ENCODE measurements at places on chromosomes 7 and 10. TPM values are rescaled to one million over a fixed set of nuclear protein-coding genes. Genes with fewer than 3 reads are reported as not detected.

DNA sequence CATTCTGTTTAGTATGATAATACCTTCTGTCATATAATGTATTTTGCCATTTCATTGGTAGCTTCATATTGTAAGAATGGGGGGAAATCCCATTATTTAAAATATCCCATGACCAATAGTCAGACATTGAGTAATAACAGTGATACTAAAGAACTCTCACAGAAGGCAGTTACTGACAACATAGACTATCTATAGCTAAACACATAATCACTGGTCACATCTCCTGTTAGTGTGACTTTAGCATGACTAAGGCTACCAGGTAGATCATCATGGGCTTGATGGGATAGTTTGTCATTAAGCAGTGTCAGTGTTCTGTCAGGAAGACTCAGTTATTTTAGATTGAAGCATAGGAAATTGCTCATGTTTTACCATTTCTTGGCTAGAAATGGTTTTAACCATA is 16.4 kb downstream of the OPN1SW start:
- DNase-seq = no peak

GRCh38 chr10:511849-512191 is 177.6 kb downstream of the DIP2C start:
- DNase-seq = no peak

MSS51 gene
- 0.39 TPM for total RNA-seq

GPR22 gene
- not detected for total RNA-seq

GRCh38 chr7:55190511-55191160 is 171.8 kb downstream of the EGFR start:
- DNase-seq = no peak

STEAP2 gene
- total RNA-seq = 0.64 TPM

DNA sequence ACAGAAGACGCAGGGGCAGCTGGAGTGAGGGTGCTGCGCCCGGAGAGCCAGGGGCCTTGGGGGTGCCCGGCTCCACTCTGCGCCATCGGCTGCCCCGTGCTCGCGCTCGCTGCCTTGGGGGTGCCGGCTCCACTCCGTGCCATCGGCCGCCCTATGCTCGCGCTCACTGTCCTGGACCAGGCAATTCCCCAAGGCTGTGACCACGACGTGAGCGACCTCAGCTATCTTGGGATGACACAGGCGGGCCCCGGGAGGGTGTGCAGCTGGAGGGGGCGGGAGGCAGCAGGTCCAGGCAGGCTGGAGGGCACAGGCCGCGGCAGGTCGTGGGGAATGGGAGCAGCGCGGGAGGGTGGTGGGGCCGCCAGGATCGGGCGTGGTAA is 29.7 kb downstream of the CYP2W1 start:
- DNase-seq = no peak

- no peak for DNase-seq
Measured at GRCh38 chr10:58486821-58487220, 25.9 kb upstream of the BICC1 start.

DNA sequence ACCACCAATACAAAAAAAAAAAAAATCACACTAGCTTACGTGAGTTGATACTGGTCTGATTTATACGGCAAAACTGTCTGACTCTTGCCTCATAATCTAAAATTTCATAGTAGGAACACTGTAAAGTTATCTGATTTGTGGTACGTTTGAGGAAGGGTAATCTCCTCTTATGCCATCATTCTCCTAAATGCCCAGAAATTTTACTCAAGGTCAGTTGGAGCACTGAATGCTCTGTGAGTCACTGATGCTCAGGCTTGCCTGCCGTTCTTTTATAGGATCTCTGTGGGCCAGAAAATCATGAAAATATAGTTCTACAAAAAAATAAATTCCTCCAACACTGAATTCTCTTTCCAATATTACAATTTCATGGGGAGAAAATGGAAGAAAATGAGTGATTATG is 135.7 kb downstream of the PDE1C start:
- no peak for DNase-seq

ANKRD61 gene
- total RNA-seq = under 0.01 TPM

DNA sequence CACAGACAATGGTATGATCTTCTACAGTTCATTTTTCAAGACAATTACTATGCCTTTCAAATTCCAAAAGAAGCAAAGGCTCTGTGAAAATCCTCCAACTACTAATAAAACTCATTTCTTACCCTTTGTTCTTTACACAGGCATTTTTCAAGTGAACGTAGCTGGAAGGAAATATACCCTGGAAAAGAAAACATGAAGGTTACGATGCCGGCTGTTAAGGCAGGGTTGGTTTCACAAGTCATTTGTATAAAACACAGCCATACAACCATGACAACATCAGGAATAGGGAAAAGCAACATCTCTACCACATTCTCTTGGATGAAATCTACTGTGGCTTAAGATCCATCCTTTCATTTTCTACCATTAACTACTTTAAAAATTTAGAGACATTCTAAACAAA is 207.9 kb downstream of the DOCK4 start:
- no peak for DNase-seq

DNA sequence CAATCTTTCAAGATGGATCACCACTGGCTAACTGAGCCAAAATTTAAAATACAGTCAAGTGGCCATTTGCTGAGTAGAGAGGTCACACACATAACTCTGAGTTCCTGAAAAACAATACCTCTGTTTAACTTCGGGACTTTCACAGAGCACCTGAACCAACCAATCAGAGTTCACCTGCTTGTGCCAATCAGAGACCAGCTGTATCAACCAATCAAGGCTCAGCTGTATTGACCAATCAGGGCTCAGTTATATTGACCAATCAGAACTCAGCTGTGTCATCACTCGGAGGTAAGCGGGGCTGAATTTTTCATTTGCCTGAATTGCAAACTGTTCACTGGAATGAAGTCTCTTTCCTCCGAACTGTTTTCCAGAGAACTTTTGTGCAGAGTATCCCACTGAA is 10.0 kb upstream of the CPXM2 start:
- DNase-seq = no peak

GRCh38 chr7:27895551-27895950 is 155.6 kb downstream of the TAX1BP1 start:
- DNase-seq = no peak

IL2RA gene
- not detected for total RNA-seq

FKBP6 gene
- not detected for total RNA-seq

- DNase-seq = no peak
Measured at GRCh38 chr10:986137-986825, 2.0 kb upstream of the GTPBP4 start.

DNAJC30 gene
- total RNA-seq = 1.0 TPM

DNA sequence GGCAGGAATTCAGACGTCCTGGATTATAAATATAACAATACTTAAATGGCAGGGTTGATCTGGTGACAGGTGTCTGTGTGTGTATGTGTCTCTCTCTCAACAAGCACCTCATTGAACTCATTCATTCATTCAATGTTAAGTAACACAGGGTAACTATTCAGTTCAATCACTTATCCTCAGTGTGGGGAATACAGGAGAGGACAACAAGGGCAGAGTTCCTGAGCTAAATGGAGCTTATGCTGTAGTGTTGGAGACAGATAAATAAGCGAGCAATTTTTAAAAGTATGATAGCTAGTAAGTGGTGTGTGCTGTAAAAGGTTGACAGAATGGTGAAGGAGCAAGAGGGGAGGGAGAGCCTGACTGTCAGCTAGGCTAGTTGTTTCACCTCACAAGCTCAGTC is 178.4 kb downstream of the DGKI start:
- DNase-seq = no peak

DNA sequence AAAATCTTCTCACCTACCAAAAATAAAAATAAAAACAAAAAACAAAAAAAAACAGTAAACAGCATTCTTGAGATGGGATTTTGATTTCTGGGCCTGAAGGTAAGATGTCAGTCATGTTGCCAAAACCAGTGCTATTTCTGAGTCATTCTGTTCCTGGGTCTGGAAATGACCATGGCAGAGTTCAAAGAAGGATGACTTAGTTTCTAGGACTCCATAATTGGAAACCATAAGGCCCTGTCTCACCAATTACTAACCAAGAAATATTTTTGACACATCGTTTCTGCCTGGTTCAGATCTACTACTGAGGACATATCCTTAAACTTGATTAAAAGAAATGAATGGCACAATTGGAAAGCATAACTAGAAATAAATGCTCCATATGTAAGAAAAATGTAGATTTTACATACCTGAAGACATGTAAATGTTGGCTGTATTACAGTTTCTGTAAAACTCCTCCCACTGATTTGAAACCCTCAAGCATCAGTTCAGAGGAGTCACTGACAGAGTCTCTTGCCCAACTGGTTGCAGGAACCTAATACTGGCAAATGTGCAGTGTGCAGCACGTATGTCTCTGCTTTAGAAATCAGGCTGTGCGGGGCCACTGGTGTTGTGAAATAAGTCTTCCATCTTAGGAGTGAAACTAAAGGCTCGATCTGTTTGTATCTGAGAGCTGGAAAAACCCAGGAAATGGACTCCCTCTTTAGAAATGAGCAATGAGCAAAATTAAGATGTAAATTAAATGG is 84.8 kb upstream of the EGR2 start:
- DNase-seq = no peak

DNA sequence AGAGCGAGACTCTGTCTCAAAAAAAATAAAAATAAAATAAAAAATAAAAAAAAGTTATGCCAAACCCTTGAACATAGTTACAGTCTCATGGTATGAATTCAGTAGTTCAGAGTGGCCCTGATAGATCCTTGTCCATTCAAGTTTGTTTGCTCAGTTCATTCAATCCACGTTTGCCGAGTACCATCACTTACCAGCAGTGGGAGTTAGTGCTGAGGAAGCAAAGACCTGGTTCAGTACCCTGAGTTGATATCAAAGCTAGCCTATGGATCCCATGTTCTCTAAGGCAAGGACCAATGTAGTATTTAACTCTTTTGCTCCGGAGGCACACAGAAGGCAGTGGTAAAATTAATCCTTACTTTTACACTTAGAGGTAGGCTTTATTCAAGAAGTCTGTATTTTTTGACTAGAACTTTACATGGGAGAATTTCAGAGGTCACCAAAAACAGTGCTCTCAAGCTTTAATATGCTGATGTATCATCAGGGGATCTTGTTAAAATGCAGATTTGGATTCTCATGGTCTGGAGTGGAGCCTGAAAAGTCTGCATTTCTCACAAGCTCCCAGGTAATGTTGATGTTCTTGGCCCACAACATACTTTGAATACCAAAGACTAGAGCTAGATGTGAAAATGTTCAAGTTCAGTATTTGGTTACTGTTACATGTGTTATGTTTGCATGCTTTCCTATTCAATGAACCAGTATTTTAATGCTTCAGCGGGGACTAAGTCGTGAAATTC is 38.1 kb upstream of the HBP1 start:
- no peak for DNase-seq

DNMBP gene
- total RNA-seq = 38.4 TPM

DNA sequence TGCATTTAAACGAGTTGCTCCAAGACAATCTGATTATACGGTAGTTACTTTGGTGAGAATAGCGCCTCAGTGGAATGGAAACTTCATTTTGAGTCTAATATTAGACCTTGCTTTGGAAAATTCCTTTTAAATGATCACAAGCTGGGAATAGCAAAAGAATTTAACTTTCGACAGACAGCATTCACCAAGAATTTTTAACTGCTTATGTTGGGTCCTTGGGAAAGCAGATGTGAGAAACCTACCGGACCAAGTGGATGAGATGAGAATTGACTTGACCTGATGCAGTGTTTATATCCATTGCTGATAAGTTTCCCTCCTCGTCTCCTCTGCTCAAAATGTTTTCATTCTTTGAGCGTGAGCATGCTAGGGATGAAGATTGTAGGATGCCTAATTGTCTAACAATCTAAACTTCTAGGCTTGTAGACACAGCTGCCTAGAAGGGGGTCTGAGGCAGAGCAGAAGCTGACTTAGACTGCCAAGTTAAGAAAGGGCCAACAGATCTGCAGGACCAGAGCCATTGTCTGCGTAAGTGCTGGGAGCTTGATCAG is 126.9 kb downstream of the CNNM2 start:
- no peak for DNase-seq

DNA sequence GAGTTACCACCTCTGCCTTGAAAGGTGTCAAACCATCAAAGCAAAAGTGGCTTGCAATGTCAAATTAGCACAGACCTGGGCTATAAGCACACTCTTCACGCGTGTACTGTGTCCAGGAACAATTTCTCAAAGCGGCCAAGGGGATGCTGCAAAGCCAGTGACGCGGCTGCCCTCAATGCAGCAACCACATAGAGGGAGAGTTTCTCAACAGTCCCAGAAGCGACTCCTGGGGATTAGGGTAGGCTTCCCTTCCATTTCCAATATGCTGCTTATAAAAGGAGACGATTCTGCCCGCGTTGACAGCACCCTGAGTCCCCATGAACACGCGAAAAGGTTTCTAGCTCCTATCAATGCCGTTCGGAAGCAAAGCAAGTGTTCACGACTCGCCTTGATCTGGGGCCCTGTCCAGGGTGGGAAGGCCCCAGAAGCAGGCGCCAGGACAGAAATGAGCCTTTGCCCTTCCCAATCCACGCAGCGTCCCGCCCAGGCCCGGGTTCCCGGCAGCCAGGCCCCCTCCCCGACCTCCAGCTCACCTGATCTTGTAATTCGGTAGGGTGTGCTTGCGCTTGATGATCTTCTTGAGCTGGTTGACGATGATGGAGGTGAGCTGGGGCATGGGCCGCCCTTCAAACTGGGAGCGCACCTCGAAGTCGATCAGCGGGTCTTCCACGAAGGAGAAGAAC is 1.3 kb downstream of the PDZD8 start:
- DNase-seq = no peak

- no peak for DNase-seq
Measured at GRCh38 chr7:80791509-80791929, 127.3 kb downstream of the SEMA3C start.

- no peak for DNase-seq
Measured at GRCh38 chr7:54339073-54339472, 203.1 kb upstream of the VSTM2A start.

DNA sequence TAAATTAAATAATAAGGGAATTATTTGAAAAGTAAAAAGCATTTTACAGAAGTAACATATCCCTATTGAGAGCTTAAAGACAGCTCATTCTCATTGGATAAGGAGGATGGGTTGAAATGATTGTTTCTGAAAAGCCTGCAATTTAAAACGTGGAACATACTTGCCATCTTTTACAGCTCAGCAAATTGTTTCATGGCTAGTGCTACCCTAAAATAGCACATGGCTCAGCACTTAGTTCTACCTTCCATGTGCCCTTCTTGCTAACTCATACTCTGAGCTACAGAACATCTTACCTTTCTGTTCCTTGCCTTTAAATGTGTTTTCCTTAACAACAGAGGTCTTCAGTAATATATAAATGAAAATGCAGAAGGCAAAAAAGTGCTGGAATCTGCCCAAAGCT is 8.6 kb downstream of the SEMA3C start:
- DNase-seq = no peak

- DNase-seq = no peak
Measured at GRCh38 chr7:130274983-130275591, 8.4 kb downstream of the CPA2 start.
